T follicular helper cell (primary cell): ENCODE measurements at places on chromosomes 5 and 9.

- DNase-seq, result no peak
Measured at GRCh38 chr5:20575571-20575970, 587.6 kb upstream of the CDH18 start.

DNA sequence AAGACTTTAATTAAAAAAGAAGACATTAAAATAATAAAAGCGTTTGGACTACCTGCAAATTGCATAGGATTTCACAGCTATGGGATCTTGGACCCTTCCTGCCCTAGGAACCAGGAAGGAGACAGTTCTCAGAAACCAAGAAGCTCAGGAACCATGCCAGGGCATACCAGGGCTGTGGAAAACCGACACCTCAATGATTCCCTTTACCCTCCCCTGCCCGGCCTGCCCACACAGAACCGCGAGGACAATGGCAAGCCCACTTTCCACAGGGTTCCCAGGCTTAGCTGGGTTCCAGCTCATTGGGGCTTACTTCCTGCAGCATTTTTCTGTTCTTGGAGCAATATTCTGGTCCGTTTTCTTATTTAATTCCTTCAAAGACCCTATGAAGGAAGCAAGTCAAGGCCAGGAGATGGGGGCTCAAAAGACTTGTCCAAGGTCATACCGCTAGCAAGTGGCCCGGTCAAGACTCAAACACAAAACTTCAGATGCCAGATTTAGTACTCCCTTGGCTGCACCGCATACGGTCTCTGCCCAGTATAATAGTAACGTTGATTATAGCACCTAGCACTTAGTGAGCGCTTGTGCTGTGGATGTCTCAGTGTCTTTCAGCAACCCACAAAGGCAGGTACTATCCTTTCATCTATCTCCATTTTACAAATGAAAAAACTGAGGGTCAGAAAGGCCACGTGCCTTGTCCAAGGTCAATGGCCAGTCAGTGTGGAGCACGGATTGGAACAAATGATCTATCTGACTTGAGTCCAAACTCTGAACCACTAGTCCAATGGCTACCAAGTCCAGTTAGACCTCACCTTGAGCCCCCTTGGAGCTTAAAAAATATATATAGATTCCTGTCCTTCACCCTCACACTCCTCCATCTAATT is 6.8 kb downstream of the FAT2 start:
- DNase-seq, result no peak

DNA sequence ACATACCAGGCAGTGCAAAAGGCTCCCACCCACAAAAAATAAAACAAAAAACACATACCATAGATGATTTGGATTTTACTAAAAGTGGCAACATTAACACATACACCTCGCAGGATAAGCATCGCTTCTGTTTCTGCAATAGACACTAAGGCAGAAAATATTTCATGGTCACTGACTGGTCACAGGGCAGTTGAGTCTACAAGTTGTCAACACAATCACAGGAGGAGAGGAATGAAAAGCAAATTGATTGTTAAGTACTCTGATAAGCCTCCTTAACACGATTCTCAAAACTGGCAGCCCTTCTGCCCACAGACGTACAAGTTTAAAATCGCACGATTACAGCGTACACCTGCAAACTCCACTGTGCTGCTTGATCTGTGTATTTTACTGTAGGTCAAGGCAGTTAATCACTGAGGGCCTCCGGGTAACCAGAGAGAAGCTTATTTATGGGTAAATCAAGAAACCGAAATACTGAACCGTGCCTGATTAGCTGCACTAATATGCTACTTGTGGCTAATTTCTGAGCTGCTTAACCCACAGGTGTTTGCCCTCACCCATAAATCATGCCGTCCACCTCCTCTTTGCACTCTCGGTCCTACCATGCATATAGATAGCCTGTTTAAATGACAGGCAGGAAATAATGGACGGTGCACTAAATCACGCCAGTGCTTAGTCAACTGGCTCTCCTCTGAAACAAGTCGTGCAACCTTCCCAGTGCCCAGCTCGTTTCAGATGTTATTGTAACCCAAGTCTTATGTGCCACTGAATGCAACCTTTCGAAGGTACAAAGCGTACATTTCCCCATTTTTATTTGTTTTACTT is 659.4 kb upstream of the ADAMTS16 start:
- no peak for DNase-seq

DNA sequence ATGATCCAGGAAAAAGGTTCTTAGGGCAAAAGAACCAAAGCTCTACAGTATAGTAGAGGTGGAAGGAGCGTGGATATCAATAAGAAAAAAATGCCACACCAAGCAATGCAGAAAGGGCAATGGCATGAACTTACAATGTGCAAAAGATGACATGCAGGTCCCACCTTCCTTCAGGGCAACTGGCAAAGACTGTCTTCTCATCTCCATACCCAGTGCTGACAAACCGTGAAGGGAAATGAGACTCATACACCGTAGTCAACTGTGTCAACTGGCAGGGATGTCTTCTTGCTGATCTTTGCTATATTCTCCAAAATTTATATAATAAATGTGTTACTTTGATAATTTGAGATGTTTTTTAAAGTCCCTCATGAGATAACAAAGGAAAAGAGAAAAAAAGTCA is 36.0 kb downstream of the MED27 start:
- no peak for DNase-seq

DNA sequence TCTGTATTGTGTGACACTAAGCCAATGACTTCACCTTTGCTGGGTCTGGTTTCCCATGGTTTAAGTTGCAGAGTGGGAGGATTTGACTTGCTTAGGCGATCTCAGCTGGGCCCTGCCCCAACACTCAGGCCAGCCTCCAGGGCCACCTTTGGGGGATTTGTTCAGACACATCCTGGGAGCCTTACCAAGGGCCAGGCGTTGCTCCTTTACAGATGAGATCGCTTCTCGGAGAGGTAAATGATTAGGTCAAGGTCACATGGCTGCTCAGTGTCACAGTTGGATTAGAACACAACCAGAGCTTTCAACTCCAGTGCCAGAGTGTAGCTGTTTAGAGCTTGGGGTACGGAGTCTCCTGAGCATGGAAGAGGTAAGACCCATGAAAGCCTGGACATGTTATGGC is 57.5 kb downstream of the COL27A1 start:
- no peak for DNase-seq

- no peak for DNase-seq
Measured at GRCh38 chr5:179415291-179416060, 70.2 kb upstream of the ADAMTS2 start.

DNA sequence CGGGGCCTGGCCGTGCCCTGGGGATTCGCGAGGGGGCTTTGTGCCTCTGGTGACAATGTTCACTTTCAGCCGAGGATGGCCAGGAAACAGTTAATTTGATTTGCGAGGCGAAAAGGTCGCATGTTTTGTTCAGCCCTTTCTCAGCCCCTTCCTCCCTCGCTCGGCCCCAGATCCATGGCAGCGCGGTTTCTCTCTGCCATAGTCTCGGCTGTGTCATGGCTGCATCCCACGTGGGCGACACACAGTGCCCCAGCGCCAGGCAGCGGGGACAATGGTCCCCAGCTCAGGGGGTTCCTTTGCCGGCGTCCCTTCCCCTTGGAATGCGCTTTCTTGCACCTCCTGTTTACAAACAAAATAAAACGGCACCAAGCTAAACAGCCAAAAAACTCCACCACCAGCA is 370.3 kb upstream of the IRX2 start:
- no peak for DNase-seq

GRCh38 chr9:107348836-107349235 is 65.8 kb downstream of the RAD23B start:
- DNase-seq, result no peak

- DNase-seq, result peak; percentile 43
Measured at GRCh38 chr5:175464074-175464941, 14.1 kb upstream of the SFXN1 start.

GRCh38 chr9:93219692-93220091 is 35.8 kb downstream of the WNK2 start:
- no peak for DNase-seq

- no peak for DNase-seq
Measured at GRCh38 chr9:81137976-81138568, 551.3 kb downstream of the TLE1 start.

DNA sequence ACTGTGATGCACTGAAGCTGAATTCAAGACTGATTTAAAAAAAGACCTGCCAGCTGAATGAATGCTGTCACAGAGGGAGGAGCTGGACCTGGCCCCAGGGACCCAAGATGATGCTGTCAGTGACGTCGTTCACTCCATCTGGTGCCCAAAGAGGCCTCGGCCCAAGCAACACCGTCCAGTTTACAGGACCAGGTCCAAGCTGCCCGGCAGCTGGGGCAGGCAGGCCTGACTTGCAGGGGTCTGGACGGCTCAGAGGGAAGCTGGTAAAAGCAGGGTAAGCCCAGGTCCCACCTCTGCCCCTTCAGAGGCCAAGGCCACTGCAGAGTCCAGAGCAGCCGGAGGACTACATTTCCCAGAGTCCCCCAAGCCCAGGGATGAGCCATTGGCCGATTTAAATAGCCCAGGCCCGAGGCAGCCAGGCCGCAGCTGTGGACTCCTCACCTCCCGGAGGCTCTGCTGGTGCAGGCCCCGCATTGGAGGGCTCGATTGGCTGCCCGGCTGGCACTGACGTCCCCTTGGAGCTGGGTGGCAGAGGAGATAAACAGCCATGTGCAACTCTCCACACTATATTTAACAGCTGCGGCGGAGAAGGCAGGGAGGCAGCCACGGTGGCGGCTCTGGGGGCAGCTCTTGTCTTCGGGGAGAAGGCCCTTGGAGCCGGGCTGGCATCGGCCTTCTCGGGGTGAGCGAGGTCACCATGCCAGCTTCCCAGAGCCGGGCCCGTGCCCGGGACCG is at the start of gene PLPP7:
PLPP7 (plus strand) TSS at position 423 of the 735 bp plus-strand sequence; CDS start at position 698, 275 bp downstream.
- no peak for DNase-seq

GRCh38 chr5:139690064-139690802 is 42.1 kb downstream of the CXXC5 start:
- DNase-seq, result no peak

DNA sequence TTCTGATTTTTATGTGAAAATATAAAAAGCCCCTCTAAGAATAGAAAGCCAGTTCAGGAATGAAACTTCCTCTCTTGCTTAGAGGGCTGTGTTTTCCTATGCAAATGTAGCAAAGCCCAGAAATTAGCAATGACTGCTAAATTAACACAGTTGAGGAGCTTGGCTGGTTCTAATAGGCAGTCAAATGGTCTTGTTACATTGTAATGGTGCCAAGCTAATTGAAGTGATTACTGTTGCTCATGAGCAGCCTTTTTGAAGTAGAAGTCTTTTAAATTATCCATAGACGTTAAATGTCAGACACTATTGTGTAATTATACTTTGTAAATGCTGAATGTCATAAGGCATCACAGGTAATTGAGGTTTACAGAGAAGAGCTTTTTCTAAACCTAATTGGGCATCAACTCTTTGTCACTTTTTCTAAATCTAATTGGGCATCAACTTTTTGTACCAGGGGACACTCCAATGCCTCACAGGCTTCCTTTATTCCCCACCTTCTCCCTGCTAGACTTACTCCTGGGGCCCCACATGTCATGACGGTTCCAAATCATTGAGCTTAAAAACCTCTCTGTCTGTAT is 229.1 kb downstream of the PSAT1 start:
- no peak for DNase-seq

DNA sequence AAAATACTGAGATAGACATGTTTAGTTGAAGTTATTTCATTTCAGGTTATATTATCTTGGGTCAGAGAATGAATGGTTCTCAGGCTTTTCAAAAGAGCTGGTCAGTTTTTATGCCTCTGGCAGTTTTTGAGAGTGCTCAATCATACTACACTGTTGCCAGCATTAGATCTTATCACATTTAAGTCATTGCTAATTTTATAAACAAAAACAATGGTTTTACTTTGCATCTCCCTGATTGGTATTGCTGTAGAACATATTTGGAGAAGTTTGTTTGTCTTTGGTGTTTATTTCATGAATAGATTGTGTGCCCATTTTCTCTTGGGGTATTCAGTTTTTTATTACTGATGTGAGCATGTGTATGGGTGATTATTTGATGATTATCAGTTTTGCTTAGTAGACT is 1.5 kb downstream of the CATSPER3 start:
- no peak for DNase-seq

GRCh38 chr5:149238540-149238939 is 33.1 kb upstream of the AFAP1L1 start:
- DNase-seq, result no peak

GRCh38 chr5:170166101-170166500 is 60.4 kb downstream of the FOXI1 start:
- no peak for DNase-seq

- no peak for DNase-seq
Measured at GRCh38 chr9:100600521-100601079, 22.7 kb downstream of the CAVIN4 start.

DNA sequence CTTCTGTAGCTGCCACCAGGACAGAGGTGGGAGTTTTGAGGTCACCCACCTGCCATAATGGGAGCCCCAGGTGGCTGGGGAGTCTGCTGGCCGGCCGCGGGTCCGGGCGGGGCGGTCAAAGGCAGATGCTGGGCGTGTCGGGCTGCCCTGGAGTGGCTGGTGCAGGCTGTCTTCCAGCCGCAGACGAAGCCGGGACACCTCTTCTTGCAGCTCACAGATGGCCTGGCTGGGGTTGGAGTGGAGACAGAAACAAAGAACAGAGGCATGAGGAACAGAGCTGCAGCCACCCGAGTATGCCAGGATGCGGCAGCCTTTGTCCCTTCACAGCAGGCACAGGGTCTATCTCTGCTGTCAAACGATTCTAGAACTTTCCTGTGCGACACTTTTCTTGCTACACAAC is 18.0 kb downstream of the ORM2 start:
- no peak for DNase-seq

GRCh38 chr5:151470439-151470838 is 23.0 kb downstream of the SLC36A1 start:
- no peak for DNase-seq

GRCh38 chr9:111192650-111193049 is 137.4 kb downstream of the OR2K2 start:
- DNase-seq, result no peak

DNA sequence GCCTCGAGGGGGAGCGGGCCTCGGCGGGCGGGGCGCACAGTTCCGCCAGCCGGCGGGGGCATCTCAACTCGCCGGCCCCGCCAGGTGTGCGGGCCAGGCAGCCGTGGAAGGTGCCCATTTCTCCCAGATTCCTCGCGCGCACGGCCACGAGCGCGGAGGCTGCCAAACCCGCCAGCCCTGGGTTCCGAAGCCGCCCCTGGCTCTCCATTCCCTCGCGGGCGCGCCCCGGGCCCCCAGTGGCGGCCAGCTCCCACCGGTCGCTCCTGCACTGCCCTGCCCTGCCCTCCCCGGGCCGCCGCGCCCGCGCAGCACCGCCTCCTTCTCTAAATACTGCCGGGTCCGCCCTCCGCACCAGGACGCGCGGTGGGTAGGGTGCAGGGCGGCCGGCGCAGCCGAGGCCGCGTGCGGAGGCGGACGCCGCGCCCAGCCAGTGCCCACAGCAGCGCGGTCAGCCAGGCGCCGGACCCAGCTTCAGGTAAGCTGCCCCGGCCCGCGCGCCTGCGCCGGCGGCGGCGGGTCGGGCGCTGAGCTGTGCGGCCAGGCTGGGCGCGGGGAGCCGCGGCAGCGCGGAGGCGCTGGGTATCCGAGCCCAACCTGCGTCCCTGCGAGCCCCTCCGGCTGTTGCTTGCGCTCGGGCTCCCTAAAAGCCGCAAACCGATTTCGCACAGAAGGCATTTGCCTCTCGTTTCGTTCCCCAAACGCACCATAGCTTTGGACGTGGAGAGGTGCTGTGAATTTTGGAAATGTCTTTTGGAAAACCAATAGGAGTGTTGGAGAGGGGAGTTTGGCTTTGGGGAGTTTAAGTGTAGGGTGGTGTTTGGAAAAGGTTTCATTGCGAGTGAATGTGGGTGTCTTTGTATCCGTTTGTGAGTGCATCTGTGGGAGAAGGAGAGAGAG is at the start of gene TMEM171:
TMEM171 (plus strand) TSS at position 354 of the 897 bp plus-strand sequence. CDS start 2,799 bp downstream, outside the sequence.
- no peak for DNase-seq

- DNase-seq, result no peak
Measured at GRCh38 chr5:31404325-31404724, 127.6 kb downstream of the DROSHA start.
